ENCODE measurements at places on chromosomes 3 and 15.

DNA sequence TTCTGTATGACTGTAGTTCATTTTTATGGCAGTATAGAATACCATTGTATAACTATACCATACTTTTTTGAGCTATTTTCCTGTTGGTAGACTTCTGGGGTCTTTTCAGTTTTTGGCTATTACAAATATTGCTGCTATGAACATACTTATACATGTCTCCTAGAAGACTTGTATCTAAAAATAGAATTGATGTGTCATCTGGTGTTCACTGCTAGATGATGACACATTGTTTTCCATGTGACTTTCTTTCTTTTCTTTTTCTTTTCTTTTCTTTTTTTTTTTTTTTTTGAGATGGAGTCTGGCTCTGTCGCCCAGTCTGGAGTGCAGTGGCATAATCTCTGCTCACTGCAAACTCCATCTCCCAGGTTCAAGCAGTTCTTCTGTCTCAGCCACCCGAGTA lies 69.8 kb downstream of the SH3GL3 start:
- DNase-seq: no peak

DNA sequence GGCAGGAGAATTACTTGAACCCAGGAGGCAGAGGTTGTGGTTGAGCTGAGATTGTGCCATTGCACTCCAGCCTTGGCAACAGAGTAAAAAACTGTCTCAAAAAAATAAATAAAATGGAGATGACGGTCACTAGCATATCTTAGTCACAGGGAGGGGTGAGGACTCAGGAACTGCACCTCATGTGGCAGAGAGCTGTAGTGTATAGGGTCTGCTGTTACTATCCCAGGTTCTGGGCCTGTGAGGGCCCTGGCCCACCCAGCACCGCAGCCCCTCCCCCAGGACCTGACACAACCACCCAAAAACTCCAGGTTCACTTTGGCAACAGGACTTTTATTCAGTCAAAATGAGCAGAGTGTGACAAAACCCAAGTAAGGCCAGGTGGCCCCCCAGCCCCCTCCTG lies 22.3 kb downstream of the RNU5B-1 start:
- no peak for DNase-seq

DNA sequence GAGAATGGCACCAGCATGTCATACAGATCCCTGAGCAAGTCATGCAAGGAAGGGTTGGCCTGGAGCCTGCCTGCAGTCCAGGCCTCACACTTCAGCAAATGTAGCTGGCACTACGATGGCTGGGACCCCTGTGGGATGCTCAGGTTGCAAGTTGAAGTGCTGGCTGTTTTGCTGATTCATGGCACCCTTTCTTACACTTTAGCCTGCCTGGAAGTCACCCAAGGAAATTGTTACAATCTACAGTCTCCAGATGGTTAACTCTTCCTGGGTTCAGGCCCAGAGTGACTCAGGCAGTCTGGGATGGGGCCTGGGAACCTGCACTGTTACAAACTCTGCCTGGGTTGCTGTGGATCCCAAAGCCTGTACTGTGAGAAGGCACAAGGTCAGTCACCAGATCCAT lies 91.0 kb upstream of the SLC6A11 start:
- DNase-seq: no peak

GRCh38 chr3:128906031-128906803 lies 26.8 kb downstream of the ACAD9 start:
- DNase-seq: no peak

- peak; percentile 99 for DNase-seq
Measured at GRCh38 chr3:179562591-179563270, at the start of gene ACTL6A. TSS of gene ACTL6A (plus strand) at chr3:179562926. CDS start at chr3:179563093, 167 bp downstream.

DNA sequence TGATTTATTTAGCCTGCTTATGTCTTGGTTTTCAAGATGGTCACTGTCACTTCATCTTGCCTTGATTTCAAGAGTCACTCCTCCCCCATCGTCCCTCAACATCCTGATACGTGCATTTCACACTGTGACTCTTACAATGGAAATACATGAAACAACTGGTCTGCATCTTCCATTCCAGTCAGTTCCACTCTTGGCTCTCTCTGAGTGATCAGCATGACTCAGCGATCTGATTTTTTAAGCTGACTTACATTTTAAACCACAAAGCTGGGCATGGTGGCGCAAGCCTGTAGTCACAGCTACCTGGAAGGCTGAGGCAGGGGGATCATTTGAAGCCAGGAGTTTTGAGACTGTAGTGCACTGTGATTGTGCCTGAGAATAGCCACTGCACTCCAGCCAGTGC lies 271.2 kb upstream of the ROPN1 start:
- no peak for DNase-seq

- DNase-seq: no peak
Measured at GRCh38 chr15:59994888-59995557, 9.1 kb upstream of the FOXB1 start.
